CD4-positive, alpha-beta T cell treated with Interleukin-15 for 1 hour (primary cell): ENCODE measurements at places on chromosomes 2 and 18.
A peak's percentile ranks its signal among the peaks of the same experiment; 100 is the strongest.

GRCh38 chr18:44036501-44036900, 644.2 kb upstream of the SETBP1 start:
- no peak for DNase-seq

GRCh38 chr2:190504912-190505311, 29.6 kb downstream of the NEMP2 start:
- no peak for DNase-seq

GRCh38 chr2:32277674-32278477, at the start of gene YIPF4:
Gene YIPF4, plus strand, starts transcription at chr2:32277904. Its CDS starts 252 bp downstream, at chr2:32278156.
- DNase-seq = peak; percentile 91

DNA sequence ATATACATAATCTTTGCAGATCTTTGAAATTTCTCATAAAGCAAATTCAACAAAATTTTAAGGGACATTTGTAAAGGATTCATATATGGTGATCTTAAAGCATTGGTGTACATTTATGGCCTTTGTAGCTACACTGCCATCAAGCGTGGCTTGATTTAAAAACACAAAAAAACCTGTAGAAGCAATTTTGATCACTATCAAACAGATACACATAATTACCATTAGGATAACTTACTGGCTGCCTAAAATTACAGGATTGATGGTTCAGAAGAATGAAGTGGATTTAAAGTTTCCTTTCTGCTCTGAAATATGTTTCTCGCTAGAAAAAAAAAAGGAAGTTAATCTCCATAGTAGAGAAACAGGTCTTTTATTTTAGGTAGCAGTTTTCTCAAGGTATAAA, 31.4 kb downstream of the MAPRE2 start:
- DNase-seq = no peak

DNA sequence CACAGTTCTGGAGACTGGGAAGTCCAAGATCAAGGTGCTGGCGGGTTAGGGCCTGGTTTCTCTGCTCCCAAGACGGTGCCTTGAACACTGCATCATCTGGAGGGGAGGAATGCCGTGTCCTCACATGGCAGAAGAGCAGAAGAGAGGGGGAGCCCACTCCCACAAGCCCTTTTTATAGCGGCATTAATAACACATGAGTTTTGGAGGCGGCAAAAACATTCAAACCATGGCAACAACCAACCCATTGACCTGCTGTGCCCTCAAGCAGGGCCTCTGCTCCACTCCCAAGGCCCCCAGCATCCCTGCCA, 62.0 kb downstream of the SMAD7 start:
- DNase-seq = no peak

DNA sequence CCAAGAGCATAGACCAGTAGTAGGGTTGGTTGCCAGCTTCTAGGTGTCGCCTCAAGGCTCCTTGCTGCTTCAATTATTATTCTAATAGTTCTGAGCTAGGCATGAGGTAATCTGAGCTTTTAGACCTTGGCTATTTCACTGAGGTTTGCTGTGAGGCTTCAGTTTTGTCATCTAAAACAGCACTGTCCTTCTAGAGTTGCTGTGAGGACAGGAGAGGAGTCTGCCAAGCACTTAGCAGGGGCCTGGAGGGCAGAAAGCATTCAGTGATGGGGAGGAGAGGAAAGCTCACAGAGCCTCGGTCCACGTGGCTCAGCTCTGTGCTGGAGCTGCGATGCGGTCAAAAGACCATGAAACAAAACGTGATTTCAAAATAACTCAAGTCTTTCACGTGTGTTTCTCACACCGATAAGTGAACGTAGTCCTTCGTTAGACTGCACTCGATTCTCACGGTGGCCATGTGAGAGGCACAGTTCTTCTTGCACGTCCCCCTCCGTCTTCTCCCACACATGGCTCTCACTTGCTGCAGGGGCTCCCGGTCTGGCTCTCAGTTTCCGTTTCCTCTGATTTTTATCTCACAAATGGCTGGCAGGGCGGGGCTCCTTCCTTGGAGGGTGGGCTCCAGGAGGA, 113.7 kb downstream of the B3GNT2 start:
- no peak for DNase-seq

DNA sequence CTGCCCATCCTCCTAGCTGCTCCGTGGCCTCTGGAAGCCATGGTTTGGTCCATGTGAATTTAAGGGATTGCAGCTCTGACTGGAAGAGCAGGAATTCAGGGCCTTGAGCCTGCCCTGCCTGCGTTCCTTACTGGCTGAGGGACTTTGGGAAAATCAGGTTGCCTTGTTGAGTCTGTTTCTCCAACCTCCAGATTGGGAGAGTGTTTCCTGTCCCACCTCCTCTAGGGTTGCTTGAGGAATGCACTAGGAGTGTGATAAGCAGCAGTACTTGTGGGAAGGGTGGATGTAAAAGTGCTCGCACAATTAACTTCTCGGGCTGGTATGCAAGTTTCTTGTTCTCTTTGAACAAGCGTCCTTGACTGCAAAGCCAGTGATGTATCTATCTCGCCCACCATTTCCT, 84.4 kb upstream of the YWHAQ start:
- DNase-seq = no peak

DNA sequence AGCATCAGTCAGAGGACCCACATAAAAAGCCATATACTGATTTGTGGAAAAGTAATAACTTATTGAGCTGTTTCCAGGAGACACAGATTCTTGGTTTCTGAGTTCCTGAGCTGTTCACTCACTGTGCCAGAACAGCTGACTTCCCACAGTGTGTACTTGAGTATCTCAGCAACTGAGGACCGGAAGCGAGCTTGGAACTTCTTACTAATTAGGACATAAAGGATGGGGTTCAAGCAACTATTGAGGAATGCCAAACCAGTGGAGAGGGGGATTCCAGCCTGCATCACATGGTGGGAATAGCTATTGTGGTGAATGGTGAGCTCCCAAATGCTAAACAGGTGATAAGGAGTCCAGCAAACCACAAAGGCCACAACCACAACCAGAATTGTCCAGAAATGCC, 16.4 kb downstream of the EEF1B2 start:
- DNase-seq = no peak

DNA sequence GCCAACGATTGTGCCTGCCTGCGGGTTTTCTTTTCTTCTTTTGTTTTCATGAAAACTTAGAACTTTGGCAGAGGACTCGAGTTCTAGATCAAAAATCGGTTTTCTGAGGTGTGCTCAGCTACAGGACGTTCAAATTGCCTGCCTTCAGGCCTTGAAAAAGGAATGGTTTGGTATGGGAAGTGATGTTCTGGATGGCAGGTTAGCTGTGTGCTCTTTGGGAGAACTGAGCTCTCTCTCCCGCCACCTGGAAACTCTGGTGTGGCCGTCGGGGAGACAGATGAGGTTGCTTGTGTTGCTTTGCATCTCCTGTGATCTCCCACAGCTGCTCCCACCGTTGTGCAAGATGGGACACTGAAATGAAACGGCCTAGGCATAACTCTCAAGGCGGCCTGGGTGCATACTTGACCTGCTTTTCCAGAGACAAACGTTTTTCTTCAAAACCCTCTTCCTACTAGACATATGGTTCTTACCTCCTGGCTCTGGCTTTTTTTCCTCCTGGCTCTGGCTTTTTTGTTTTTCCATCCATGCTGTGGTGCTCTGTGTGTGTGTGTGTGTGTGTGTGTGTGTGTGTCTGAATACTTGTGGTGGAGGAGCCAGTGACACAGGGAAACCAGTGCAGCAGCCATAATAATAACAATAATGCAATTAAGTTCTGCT, 2.0 kb downstream of the FMNL2 start:
- DNase-seq = no peak

- peak; percentile 75 for DNase-seq
Observed at GRCh38 chr2:64873472-64873924, 115.7 kb upstream of the SLC1A4 start.

- DNase-seq = no peak
Observed at GRCh38 chr18:6537475-6537874, 122.8 kb upstream of the L3MBTL4 start.

GRCh38 chr2:44937688-44938240, 3.7 kb upstream of the SIX3 start:
- DNase-seq = no peak

- peak; percentile 80 for DNase-seq
Observed at GRCh38 chr2:174597345-174598047, at the start of gene WIPF1. Gene WIPF1, minus strand, starts transcription at chr2:174597804. Its CDS starts 12,231 bp downstream, at chr2:174585573.

GRCh38 chr2:30511122-30512083, 64.4 kb downstream of the LCLAT1 start:
- DNase-seq = no peak

- no peak for DNase-seq
Observed at GRCh38 chr2:216428618-216429350, 16.5 kb downstream of the SMARCAL1 start.

DNA sequence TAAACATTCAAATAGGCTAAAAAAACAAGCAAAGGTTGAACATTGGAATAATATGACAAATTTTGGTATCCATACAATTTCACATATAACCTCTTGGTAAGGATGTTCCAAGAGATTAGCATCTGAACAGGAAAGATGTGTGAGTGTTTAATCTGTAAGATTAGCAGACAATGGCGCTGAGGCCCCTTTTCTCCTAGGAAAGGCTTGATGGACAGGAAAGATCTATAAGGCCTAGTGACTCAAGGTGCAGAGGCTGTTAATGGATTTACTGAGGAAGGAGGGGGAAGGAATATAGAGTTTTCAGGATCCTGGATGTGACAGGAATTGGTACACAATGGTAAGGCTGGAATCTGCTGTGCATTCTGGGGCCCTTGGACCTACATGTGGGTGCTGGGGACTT, 48.1 kb upstream of the SMAD2 start:
- no peak for DNase-seq

- no peak for DNase-seq
Observed at GRCh38 chr2:240455647-240456446, 20.4 kb downstream of the GPC1 start.

DNA sequence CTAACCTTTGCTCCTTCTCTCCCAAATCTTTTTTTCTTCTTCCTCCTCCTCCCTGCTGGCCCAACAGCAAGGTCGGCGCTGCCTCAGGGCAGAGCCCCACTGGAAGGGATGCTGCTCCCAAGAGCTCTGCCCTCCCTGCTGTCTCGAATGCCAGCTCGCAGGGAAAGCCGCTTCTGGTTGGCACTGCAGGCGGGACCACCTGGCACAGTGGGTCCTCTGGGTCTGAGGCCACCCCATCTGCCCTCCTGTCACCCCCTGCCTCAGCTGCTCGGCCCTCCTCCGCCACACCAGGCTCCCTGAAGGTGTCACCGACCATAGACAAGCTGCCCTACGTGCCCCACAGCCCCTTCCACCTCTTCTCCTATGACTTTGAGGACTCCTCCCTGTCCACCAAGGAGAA, 176.3 kb downstream of the TPGS2 start:
- DNase-seq = no peak

DNA sequence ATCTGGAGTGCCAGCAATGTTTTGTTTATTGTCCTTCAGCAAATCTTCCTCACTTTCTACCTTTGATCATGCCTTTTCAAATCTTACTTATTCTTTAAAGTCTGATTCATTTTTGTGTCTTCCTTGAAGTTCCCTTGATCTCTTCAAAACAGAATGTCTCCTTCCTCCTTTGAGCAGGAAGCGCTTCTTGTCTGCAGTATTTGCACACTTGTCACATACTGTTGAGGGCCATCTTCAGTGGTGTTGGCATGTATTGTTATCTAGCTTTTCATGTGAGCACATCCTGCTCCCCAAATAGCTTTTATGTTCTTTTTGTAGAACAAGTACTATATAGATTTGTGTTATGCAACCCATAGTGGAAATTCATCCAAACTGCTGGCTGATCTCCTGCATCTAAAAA, 5.9 kb upstream of the CERS6 start:
- DNase-seq = no peak

GRCh38 chr2:95325590-95326432, 28.7 kb downstream of the KCNIP3 start:
- no peak for DNase-seq

- peak; percentile 26 for DNase-seq
Observed at GRCh38 chr2:88751768-88752167, 60.3 kb downstream of the RPIA start.

- DNase-seq = no peak
Observed at GRCh38 chr18:29651122-29651680, 1391.3 kb downstream of the DSC3 start.

DNA sequence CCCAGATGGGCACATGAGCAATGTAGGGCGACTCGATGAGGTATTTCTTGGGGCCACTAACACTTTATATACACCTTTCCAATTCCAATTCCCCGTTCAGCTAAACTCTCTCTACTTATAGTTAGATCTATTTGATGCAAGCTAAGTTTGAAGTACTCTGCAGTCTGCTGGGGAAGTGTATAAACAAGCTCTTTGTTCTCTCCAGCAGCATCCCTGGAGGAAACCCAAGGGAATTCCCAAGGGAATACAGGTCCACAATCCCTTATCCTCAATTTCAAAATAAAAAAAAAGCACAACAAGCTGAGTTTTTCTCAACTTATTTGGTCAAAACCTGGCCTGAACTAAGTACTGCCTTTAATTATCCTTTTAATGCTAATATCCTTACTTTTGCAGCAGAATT, 433.3 kb downstream of the NBAS start:
- no peak for DNase-seq
